ENCODE measurements at places on chromosomes 3 and 15.

- DNase-seq, result no peak
Measured at GRCh38 chr15:51444112-51444511, 102.7 kb downstream of the GLDN start.

DNA sequence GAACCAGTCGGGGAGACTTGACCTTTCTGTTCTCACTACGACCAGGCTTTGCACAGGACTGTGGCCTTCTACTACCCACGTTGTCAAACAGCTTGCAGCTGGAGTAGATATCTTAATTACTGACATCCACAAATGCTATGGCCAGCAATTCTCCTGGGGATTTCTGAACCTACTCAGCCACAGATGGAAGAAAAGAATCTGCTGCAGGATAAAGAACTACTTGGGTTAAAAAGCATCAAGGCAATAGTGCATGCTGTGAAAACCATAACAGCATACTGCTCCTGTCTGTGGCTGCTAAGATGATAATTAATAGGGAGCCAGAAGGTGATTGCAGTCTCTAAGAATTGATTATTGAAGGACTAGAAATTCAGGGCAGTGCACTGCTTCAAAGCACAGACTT is 859.2 kb upstream of the SEMA6D start:
- peak; percentile 91 for DNase-seq

GRCh38 chr15:76270876-76271275 is 40.4 kb downstream of the ETFA start:
- no peak for DNase-seq

DNA sequence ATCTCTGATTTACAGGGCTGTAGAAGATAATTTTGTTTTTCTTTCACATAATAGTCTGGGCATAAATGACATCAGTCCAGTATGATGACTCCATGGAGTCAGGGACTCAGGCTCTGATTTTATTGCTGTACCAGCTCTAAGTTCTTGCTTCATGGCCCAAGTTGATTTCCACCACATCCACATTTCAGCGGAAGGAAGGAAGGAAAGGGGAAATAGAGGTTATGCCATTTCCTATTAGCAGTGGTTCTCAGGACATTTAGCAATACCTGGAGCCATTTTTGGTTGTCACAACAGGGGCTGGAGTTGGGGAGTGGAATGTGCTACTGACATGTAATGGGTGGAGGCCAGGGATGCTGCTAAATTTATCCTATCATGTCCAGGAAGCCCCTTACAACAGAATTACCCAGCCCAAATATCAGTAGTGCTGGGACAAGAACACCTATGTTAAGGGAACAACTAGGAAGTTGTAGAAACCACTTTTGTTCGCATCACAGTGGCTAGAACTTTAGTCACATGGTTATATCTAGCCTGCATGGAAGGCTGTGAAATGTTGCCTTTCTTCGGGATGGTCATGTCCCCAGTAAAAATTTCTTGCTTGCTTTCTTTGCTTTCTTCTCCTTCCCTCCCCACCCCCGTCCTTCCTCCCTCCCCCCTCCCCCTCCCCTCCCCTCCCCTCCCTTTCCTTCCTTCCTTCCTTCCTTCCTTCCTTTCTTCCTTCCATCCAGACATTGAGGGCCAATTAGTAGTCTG is 42.1 kb downstream of the OXSR1 start:
- no peak for DNase-seq

- no peak for DNase-seq
Measured at GRCh38 chr3:6540981-6541380, 319.9 kb upstream of the GRM7 start.

DNA sequence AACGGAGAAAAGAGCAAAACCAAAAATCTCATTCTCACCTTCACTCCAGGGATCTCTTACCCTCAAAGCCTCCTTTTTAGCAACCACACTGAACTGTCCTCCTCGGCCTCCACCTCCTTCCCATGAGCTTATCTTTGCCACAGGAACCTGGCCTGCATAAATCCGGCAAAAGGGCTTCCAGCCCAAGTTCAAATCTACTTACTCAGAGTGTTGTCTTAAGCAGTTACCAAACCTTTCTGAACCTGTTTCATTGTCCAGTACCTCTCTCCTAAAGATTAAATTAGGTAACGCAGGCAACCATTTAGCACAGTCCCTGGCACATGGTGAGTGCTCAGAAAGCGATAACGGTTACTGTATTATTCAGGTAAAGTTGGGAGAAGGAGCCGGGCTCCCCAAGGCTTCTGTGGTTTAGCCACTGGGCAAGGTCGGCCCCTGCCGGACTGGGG is 777 bp downstream of the CIB1 start:
- no peak for DNase-seq

GRCh38 chr3:43286841-43287499 is 630 bp downstream of the SNRK start:
- peak; percentile 37 for DNase-seq

GRCh38 chr3:89101251-89101650 is 6.2 kb upstream of the EPHA3 start:
- DNase-seq, result no peak

DNA sequence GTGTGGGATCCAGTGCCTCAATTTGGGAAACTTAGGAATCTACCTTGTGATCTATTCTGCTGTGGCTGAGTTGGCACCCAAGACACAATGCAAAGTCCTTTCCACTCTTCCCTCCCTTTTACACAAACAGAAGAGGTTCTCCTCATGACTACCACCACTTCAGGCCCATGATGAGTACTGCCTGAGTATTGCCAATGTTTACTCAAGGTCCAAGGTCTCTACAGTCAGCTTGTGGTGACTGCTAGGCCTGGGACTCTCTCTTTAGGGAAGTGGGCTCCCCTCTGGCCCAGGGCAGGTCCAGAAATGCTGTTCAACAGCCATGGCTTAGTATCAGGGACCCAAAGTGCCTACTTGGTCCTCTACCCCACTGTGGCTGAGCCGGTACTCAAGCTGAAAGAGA is 56.8 kb upstream of the PEX5L start:
- no peak for DNase-seq

DNA sequence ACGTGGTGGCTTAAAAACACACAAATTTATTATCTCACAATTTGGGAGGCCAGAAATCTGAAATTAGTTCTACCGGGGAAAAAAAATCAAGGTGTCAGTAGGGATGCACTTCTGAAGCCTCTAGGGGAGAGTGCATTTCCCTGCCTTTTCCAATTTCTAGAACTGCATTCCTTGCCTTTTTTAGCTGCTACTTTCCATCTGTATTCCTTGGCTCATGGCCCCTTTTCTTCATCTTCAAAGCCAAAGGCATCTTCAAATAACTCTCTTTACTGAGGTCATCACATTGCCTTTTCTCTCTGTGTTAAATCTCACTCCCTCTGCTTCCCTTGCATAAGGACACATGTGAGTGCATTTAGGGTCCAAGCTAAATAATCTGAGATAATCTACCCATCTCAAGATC is 69.5 kb upstream of the NEO1 start:
- DNase-seq, result no peak

DNA sequence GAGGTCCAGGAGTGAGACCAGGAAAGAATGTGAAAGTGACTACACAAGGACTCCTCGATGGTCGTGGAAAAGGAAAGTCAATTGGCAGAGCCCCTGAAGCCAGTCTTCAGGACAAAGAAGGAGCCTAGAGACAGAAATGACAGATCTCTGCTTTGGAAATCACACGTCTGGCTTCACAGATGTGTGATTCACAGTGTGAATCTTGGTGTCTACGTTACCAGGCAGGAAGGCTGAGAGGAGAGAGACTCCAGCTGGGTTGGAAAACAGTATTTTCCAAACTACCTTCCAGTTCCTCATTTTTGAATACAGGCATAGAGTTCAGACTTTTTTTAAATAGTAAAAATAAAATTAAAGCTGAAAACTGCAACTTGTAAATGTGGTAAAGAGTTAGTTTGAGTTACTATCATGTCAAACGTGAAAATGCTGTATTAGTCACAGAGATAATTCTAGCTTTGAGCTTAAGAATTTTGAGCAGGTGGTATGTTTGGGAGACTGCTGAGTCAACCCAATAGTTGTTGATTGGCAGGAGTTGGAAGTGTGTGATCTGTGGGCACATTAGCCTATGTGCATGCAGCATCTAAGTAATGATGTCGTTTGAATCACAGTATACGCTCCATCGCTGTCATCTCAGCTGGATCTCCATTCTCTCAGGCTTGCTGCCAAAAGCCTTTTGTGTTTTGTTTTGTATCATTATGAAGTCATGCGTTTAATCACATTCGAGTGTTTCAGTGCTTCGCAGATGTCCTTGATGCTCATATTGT is 6.0 kb downstream of the CCR2 start:
- no peak for DNase-seq

- no peak for DNase-seq
Measured at GRCh38 chr15:70802629-70803028, 39.3 kb upstream of the UACA start.

DNA sequence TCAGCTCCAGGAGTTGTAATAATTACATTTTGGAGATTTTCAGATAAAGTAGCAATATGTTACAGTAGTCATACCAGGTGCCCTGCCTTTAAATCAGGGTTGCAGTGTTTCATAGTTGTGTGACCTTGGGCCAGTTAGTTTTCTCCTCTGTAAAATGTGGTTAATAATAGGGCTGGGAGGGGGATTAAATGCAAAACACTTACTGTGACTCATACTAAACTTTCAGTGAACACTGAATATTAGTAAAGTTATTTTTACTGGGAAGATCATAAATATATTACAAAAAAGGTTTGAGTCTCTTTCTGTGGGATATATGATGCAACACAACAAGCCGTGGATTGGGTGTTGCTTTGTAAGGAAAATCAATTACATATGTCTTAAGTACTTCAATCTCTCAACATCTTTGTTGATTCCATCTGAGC is 1.1 kb upstream of the EBLN2 start:
- no peak for DNase-seq

DNA sequence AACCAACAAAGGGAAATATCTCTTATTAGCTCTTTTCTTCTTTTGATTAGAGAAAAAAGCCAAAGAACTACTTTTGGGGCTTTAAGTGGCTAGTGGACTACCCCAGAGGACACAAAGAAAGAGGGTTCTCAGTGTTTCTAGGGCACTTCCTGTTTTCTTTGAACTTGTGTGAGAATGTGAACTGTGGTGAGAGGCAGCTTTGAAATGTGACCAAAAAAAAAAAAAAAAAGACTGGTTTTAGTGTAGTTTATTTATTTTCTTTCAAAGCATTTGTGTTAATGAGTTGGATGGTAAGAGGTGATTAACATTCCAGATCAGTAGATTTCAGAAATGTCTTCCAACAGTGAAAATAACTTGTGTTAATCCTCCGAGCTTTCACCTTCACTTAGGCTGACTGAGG is 32.4 kb downstream of the SELENOT start:
- no peak for DNase-seq

DNA sequence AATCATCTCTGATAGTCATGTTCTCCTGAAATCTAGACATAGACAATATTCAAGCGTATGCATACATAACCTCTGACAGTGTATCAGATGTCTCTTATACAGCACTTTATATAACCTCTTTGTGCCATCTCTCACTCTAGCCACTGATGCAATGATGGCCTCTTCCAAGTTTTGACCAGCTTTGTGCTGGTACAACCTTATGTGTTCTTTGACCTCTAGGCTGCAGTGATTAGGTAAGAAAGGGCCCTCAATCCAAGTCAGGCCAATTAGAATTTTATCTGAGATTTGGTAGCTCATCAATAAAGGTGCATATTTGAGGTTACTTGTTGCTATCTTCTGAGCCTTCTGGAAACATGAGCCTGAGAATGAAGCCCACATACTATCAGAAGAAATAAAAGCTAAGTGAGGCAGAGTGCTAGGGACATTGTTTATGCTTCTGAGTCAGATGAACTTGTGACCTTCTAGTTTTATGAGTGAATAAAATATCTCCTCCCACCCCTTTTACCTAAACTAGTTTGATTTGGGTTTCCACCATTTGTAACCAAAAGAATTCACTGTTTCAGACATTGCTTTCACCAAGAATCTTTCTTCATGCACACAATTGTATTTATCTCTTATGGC is 283.2 kb upstream of the SUCLG2 start:
- DNase-seq, result no peak

GRCh38 chr3:126349071-126349470 is 8.1 kb downstream of the KLF15 start:
- no peak for DNase-seq

DNA sequence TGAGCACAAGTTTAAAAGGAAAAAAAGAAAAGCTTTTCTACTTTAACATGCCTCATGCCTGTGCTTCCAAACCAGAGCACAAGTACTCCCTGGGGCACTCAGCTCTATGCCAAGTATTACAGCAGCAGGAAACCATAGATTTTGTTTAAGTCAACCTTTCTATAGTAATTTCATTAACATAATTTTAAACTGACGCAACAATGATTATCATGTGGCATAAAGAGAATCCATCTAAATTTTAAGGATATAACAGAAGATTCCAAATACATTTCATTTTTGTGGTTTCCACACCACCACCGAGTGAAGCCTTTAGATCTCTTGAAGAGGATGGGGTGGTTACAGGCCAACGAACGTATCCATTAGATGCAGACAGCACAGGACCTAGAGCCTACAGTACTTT is 112.1 kb downstream of the TNIK start:
- DNase-seq, result no peak

- no peak for DNase-seq
Measured at GRCh38 chr15:89184357-89184756, 37.0 kb downstream of the RLBP1 start.

GRCh38 chr15:39506146-39506545 is 74.7 kb upstream of the THBS1 start:
- no peak for DNase-seq

DNA sequence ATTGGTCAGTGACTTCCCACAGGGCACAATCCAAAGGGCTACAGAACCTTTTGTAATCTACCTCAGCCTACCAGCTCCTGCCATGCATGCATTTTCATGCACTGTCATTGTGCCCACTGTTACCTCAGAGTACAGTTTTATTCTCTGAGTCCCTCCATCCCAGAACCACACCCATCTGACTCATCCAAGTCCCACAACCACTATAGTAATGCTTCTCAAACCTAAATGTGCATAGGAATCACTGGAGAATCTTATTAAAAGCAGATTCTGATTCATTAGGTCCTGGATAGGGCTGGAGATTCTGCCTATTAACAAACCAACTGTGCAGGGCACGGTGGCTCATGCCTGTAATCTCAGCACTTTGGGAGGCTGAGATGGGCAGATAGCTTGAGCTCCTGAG is 3.7 kb upstream of the B3GALNT1 start:
- no peak for DNase-seq

DNA sequence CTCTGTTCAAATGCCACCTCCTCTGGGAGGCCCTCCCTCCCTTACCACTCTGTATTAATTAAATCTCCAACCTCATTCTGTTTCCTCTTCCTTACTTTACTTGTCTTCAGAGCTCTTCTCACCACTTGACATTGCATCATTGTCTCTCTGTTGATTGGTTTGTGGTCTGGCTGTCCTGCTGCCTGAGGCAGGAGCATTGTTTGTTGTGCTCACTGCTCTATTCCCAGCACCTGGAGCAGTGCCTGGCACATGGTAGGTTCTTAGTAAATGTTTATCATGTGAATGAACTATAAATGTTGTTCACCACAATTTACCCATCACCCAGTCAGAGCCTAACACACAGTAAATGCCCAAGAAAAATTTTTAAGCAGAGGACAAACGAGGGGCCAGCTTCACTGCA is 6.7 kb upstream of the BFSP2 start:
- no peak for DNase-seq

DNA sequence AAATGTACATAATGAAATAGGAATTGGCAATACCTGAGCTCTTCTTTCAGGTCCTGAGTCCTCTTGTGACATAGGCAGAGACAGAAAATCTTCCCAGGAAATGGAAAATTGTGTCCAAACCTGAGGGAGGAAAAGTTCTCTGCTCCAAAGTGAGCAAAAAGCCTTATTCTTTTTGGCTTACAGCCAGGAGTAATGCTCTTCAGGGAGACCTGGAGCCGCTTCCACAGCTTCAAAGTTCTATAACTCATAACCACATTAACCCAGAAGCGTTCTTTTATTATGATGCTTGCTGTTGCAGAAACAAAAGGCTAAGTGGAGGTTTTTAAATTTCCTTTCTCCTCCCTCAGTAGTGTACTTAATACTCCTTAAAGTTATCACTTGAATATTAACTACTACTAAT is 633 bp downstream of the IGSF10 start:
- DNase-seq, result no peak

All from NCI-H82 (cell line).